ENCODE measurements at places on chromosomes 2 and 18.

GRCh38 chr2:148978026-148978685 lies 60.3 kb upstream of the LYPD6B start:
- DNase-seq = no peak

DNA sequence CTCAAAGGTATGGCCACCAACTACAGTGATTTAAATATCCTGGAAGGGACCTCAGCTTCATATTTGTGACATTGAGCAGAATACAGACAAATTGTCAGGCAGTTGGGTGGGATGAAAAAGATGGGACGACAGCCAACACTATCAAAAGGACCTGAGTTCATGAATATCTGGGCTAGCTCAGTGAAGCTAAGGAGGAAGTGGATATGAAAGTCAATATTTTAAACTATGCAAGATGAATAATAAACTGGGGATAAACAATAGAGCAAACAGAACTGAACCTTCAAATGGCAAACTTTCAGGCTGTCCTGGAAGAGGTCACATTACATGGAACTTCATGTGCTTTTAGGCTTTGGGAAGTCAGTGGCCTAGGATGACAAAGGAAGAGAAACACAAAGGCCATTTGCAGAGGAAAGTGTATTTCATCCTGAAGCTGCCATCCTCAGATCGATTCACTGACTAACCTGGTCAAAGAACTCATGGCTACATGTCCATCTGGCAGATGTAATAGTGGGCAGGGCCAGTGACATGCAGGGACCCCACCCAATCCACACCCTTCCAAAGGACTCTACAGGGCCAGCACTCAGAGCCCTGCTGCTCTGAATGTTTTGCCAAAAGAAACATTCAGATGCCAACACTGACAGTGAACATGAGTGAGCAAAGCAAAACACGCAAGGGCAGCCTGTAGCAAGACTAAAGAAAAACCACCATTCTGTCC lies 175.7 kb downstream of the ETAA1 start:
- no peak for DNase-seq

GRCh38 chr2:241947401-241947800 lies 77.9 kb downstream of the RTP5 start:
- no peak for DNase-seq

GRCh38 chr2:168114040-168114439 lies 133.4 kb downstream of the STK39 start:
- no peak for DNase-seq

DNA sequence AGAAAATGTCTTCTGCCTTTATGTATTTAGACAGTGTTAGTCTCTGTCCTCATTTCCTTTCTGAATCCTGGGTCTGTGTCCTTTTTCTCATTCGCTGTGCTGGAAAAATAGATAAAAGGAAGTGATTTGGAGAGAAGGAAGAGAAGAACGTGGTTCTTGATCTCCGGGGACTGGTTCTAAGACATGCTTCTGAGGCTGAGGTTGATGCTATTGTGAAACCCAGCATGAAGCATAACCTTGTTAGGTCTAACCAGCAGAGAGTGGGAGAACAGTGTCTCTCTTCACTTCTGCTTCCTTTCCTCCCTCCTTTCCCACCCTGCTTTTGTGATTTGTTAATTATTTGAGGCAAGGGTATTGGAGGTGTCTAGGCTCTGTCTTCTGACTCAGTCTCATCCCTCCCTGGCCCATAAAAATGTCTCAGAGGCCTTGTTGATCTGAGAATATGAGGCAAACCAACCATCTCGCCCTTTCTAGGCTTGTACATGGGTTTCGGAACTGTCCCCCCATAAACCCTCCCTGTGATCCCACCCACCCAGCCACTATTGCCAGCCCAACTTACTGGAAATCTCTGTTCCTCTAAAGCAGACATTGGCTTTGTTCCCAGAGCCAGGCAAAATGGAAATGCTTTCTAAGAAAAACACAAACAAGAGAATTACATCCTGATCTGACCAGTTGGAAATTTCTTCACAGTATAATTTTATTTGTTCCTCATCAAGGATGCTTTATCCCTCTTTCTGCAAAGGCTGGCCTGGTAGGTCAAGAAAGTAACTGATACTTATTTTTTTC lies 360.6 kb upstream of the TNP1 start:
- no peak for DNase-seq

- DNase-seq = peak; percentile 49
Observed at GRCh38 chr18:79567481-79568147, 112.0 kb upstream of the CTDP1 start.

DNA sequence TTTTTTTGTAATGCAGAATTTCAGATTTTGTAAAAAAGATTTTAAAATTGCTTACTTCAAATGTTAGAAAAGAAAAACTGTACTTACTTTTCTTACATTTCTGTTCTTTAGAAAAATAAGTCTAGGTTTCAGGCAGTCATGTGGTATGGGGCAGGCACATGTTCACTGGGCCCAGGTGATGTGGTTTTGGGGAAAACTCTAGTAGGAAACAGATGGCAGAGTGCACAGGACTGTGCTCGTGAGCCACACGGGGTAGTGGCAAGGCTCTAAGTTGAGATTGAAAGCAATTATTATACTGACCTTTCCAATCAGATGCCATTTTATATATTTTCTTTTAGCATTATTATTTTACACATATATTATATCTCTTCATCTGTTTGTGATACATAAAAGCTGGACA lies 1036.9 kb upstream of the TMEFF2 start:
- DNase-seq = no peak

Data from right lung (tissue), 10 donors.